ENCODE measurements at places on chromosomes 16 and 17.

- no peak for DNase-seq
These were observed 610 bp upstream of the PEX12 start for GRCh38 chr17:35578929-35579432.

DNA sequence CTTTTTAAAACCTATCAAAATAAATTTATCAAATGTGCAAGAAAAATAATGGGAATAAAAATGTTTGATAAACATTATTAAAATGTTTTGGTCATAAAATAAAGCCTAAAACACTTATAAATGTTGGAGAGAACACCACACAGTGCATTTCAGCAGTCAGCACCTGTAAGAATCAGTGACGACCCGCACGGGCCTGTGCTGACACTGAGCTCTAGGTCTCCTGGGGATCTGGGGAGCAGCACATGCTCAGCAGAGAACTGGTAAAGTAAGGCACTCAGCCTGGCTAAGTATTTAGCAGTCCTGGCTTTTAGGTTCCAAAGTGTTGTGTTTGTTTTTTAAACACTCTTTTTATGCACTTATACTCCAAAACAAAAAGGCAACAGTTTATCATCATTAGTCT is 46.9 kb downstream of the HELZ start:
- no peak for DNase-seq

DNA sequence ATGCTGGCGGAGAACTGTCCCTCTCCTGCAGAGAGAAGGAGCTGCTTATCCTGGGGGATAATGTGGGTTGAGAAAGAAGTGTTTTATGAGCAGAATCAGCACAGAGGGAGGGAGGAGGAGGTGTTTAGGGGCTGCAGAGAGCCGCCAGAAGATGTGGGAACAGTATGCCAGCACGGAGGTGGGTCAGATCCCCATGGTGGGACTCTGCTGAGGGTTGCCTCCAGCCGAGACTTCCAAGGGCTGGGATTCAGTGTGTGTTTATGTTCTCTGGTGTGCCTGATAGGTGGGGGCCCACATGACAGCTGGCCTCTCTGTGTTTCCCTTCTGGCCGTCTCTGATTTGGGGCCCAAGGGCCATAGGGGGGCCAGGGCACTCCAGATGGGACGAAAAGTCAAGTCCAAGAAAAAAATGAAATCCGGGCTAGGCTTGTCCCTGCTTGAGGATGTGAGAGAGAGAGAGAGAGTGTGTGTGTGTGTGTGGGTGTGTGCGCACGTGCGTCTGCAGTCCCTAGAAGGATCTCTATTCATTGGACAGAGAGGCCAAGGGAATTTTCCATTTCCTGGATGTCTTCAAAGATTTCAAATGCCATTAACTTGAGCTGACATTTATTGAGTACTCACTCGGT is 21.6 kb downstream of the PRKCB start:
- DNase-seq: no peak

GRCh38 chr17:40416671-40417070 is 1.0 kb downstream of the TOP2A start:
- DNase-seq: no peak

DNA sequence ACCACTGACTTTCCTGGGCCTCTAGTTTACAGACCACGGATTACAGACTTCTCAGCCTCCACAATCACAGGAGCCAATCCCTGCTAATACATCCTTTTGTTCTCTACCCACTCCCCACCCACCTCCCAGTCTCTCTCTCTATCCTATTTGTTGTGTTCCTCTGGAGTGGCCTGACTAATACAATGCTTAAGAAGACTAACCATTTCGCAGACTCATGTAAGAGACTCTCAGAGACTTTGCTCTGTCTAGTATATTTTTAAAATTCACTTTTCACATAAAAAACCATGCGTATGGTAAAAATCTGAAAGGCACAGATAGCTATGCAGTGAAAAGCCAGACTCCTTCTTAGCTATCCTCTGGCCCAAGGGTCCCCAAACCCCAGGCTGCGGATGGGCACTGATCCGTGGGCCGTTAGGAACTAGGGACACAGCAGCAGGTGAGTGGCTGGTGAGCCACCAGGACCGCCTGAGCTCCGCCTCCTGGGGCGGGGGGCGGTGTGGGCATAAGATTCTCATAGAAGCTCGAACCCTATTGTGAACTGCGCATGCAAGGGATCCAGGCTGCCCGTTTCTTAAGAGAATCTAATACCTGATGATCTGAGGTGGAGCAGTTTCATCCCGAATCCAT is 7.6 kb downstream of the PIK3R6 start:
- DNase-seq: no peak

GRCh38 chr17:64091571-64091970 is 38.4 kb downstream of the ERN1 start:
- DNase-seq: no peak

- DNase-seq: no peak
These were observed 21.7 kb upstream of the UBTF start for GRCh38 chr17:44241106-44241624.

DNA sequence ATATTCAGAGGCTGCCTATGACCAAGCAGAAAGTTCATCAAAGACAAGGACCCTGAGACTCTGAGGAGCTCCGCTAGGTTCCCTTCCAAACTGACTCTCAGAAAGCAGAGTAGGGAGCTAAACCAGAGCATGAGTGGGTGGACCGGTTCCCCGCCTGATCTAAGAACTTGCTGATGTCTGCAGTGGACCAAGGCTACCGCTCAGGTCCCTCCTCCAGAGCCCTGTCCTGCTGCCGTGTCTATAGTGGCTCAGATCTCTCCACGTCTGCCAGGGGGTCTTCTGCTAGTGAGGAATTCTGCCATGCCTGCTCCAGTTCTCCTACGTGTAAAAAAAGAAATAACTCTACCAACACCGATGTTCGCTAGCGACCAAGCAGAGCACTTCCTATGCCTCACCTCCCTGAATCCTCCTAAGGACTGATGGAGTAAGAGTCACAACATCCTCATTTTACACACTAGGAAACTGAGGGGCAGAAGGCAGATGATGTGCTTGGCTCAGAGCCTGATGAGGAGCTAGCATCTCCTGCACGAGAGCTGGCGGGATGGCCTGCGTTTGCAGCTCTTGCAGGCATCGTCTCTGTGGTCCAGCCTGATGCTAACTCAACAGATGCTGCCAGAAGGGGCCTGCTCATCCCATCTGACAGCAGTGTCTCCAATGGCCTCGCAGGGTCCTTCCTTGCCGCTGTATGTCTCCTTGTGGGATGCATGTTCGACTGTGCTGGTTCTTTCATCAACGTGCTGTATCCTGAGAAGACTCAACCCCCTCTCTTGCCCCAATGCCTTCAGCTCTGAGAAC is 265.5 kb downstream of the C16orf95 start:
- no peak for DNase-seq

DNA sequence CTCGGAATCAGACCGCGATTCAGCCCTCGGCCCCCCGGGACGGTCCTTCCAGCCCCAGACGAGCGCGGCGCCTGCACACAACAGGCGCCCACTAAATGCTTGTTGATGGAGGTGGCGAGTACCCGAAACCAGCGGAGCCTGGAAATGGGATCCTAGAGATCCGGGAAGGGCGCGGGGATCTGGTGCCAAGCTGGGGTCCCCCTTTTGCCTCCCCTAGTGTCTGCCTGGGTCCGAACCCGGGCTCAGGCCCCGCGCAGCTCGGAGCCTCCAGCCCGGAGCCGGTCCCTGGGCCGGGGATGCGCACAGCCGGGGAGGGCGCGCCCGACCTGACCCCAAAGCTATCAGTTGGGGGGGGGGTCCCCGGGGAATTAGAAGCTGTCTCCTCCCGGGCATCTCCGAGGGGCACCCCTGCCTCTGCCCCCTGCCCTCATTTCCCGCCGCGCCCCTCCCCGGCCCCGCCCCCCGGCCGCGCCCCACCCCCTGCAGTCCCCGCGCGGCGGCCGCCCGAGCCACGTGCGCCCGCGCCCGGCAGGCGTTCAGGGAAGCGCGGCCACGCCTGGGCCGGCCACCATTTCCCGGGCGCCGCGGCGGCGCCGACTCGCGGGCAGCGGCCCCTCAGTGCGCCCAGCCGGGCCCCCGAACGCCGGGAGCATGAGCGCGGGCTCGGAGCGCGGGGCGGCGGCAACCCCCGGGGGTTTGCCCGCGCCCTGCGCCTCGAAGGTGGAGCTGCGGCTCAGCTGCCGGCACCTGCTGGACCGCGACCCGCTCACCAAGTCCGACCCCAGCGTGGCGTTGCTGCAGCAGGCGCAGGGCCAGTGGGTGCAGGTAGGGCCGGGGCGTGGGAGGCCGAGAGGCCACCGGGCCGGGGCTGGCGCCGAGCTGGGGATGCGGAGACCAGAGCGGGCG is at the start of gene CPNE7:
TSS of gene CPNE7 (plus strand) at position 512 of the 906 bp plus-strand sequence. CDS start at position 652, 140 bp downstream.
- DNase-seq: peak; percentile 39

GRCh38 chr16:66695935-66696668 is 441 bp downstream of the CMTM4 start:
- no peak for DNase-seq

GRCh38 chr17:27560668-27561067 is 70.3 kb upstream of the LGALS9 start:
- no peak for DNase-seq

DNA sequence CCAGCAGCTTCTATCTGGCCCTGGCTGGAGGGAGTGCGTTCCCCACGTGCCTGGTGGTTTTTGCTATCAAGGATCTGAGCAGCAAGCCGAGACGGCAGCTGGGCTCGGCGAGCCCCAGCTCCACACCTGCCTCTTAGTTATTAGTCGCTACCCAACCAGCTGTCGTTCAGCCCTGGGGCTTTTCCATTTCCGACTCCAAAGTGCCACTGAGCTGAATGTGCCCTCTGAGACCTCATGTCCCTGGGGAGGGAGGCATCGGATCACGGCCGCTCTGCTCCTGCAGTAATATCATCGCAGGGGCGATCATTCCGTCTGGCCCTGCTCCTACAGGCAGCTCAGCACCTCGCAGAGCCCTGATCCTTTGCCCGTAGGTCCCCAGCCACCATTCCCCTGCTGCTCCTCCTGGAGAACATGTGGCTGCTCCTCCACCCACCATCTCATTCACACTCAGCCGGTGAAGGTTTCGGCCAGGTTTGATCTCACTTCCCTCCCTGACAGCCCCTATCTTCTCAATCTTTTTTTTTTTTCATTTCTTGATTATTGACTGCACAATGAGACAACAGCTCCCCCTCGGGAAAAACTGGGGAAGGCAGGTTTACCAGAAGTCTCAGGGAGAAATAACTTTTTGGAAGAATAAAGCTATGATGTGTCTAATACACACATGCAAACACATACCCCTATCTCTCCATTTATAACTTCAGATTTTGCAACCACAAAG is 86.7 kb downstream of the ZFHX3 start:
- no peak for DNase-seq

- DNase-seq: peak; percentile 29
These were observed 13.9 kb downstream of the RECQL5 start for GRCh38 chr17:75652934-75653549.

DNA sequence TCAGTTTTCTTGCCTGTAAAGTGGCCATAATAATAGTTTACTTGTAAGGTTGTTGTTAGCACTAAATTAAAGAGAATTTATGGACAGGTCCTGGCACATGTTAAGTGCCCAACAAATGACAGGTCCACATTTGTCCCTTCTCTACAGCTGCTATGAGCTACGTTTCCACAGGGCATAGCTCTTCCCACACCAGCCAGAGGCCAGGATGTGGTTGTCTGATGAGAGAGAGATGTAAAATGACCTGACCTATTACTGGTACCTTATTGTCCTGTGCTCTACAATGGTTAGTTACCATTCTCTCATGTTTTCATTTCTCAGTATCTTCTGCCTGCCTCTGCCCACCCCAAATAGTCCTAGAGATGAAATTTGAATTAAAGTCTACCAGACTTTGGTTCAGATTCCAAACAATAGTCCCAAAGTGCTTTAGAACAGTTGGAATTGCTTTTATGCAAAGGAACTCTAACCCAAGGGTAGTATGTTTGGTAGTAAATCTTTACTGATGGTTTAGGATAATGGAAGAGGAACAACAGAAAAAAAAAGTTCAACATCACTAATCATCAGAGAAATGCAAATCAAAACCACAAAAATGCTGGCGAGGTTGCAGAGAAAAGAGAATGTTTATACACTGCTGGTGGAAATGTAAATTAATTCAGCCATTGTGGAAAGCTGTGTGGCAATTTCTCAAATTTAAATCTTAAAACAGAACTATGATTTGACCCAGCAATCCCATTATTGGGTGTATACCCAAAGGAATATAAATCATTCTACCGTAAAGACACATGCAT is 57.1 kb upstream of the ANKFN1 start:
- DNase-seq: no peak

- no peak for DNase-seq
These were observed 102.4 kb downstream of the CCT6B start for GRCh38 chr17:34858591-34859565.

GRCh38 chr16:27237219-27238015 is 31.2 kb downstream of the NSMCE1 start:
- peak; percentile 78 for DNase-seq

- DNase-seq: no peak
These were observed 29.0 kb downstream of the MARCHF10 start for GRCh38 chr17:62778990-62779681.

GRCh38 chr16:89418352-89418751 is 72.0 kb downstream of the ANKRD11 start:
- no peak for DNase-seq

- no peak for DNase-seq
These were observed 23.9 kb upstream of the NGFR start for GRCh38 chr17:49471089-49471683.

- DNase-seq: no peak
These were observed 41.8 kb upstream of the CDH8 start for GRCh38 chr16:62077998-62078397.

GRCh38 chr16:52548261-52549010 is 1.5 kb upstream of the TOX3 start:
- DNase-seq: no peak

- no peak for DNase-seq
These were observed 27.5 kb downstream of the TRPV2 start for GRCh38 chr17:16442594-16443510.

DNA sequence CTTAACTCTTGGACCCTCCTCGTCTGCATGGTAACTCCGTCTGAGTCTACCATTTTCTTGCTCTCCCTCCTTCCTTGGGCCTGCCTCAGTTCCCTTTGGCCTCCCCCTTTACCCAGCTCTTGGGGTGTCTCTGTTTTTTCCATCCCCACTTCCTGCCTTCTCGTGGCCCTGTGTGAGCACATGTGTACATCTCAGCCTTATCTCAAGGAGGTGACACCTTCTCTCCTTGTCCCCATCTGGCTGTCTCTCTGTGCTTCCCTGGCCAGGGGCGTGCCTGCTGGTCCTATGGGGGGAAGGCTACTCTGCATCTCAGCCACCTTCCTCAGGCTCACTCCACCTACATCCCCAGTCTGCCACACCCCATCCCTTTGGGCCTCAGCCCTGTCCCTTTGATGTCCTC is 6.6 kb downstream of the CTF1 start:
- DNase-seq: peak; percentile 33

DNA sequence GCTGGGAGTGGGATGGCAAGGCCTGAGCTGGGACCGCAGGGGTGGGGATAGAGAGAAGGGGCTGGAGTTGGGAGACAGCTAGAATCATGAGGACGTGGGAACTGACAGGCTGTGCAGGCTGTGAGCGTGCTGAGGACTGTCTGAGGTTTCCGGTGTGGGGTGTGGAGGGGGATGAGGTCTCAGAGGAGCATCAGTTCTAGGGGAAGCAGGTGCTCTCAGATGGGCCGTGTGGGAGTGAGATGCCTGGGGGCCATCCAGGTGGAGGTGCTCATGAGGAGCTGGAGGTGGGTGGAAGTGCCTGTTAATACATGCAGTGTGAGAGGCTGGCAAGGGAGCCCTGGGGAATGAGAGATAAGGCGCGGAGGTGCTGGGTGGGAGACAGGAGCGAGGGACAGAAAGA is 27.2 kb downstream of the HASPIN start:
- DNase-seq: peak; percentile 52
